ENCODE measurements at places on chromosomes 7 and 10. TPM values are rescaled to one million over a fixed set of nuclear protein-coding genes. Genes with fewer than 3 reads are reported as not detected.

Gene OPALIN
- not detected for total RNA-seq

Gene IKZF1
- not detected for total RNA-seq

Gene ANKRD61
- total RNA-seq = 0.50 TPM

Gene COL28A1
- total RNA-seq = 0.91 TPM

Gene VIPR2
- 0.02 TPM for total RNA-seq

Gene ZP3
- 17.5 TPM for total RNA-seq

Gene GRID1
- 0.38 TPM for total RNA-seq

Gene NUTM2A
- 0.07 TPM for total RNA-seq
